ENCODE measurements at places on chromosomes 6 and 20. TPM values are rescaled to one million over a fixed set of nuclear protein-coding genes. Genes with fewer than 3 reads are reported as not detected.

- no peak for DNase-seq
Observed at GRCh38 chr20:49641683-49642656, 71.7 kb downstream of the B4GALT5 start.

DNA sequence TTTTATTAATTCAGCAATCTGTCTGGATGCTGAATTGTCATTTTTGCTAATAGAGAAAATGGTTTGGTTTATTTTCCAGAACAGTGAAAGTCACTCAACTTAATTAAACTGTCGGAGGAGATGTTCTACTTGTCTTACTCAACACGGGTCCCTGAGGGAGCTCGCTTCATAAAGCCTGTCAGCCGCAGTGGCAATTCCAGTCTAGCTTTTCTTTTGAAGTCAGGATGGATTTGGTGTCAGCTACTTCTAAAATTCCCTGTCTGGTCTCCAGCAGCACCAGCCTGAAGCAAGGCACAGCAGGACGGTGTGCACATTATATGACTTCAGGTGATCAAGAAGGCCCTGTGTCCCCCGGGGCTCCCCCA lies 261.5 kb downstream of the SLC24A3 start:
- no peak for DNase-seq

DNA sequence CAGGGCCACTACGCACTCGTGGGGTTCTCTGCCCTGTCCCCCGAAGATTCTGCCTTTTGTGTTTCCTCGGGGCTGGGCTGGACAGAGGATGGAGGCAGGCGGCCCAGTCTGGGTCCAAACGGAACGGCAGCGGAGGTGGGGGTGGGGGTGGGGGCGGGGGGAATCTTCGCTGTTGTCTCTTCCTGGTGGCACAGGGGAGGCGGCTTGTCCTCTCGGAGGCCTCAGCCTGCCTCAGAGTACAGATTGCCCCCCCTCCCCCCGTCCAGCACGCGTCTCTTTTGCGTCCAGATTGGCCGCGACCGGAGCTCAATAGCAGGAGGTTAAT lies 1.4 kb upstream of the INSM1 start:
- DNase-seq, result no peak

Gene MEI4
- polyA plus RNA-seq, result 2.2 TPM

Gene PPIL4
- polyA plus RNA-seq, result 65.0 TPM
